ENCODE measurements at places on chromosomes 13 and 19.

DNA sequence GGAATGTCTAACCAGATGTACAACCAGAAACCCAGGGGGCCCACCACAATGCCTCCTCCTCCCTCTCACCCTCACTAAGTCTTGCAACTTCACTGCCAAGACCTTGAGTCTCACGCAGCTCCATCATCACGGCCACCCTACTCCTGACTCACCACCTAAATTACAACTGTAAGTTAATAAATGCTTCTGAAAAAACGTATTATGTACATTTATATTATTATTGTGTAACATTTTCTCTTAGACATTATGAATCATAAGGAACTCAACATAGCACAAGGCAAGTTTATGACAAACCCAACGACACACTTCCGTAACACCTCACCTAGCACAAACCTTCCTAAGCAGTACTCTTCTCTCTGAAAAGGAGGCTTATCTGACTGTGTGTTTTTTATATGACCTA, 20.7 kb downstream of the MIPEP start:
- DNase-seq = no peak

- DNase-seq = no peak
Observed at GRCh38 chr13:48715977-48716376, 62.2 kb downstream of the CYSLTR2 start.

DNA sequence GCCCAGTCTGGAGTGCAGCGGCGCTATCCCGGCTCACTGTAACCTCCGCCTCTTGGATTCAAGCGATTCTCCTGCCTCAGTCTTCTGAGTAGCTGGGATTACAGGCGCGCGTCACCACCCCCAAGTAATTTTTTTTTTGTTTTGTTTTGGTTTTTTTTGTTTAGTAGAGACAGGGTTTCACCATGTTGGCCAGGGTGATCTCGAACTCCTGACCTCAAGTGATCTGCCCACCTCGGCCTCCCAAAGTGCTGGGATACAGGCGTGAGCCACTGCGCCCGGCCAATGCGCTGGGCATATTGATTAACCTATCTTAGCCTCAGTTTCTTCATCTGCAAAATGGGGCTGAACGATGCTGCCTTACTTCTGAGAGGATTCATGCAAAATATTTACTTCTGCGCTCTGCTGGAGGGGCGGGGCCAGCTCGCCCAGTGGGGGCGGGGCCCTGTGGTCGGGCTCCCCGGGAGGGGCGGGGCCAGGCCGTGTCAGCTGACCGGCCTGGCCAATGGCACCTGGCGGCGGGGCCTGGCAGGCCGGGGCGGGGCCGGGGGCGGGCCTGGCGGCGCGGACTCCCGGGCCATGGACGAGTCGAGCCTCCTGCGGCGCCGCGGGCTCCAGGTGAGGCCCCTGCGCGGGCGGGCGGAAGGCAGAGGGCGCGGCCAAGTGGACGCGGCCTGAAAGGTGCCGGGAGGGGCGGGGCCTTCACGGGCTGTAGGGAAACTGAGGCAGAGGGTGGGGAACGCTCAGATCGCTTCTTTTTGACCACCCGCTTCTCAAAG, at the start of gene MAST3:
Gene MAST3, plus strand, starts transcription at position 562 of the 776 bp plus-strand sequence. Its CDS starts 15 bp downstream, at position 577.
- peak; percentile 89 for DNase-seq

DNA sequence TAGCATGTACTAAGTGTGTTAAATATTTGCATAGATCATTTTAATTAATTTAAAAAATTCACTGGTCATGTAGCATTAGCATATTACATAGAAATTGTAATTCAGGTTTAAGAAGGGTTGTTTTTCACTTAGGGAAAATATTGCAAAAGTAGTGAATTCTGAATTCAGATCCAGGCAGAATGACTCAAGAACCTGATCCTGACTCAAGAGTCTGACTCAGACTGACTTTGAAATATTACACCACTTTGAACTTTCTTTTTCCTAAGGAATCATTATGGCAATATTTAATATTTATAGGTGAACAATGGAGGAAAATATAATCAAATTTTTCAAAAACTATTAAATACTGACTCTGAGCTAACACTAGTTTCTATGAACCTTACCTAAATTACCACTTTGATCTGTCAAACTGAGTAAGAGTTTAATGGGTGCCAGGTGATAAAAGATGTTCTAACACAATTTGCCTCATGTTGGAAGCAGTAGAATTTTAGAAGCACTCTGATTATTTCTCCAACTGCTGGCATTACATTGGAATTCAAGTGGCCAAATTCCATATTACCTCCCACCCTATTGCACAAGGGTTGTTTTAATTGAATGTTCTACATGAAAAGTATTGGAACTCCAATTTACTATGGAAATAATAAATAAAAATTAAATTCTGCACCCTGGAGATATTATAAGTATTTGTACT, 261.6 kb downstream of the SLITRK1 start:
- DNase-seq = no peak

DNA sequence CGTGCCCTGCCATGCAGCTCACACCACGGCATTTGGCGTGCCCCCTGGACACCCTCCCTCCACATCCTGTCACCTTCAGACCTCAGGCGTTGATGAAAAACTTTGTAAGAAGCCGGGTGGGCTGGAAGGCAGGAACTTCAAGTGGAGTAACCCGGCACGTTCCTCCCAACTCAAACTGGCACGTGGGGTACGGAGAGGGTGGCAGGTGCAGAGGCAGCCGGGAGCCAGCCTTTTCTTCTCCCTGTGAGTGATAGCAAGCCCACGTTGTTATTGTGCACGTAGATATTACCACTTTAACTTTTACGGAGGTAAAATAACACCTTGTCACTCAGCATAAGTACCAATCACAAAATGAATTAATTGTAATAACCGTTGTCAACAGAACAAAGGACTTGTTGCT, 198.0 kb downstream of the ZNF536 start:
- DNase-seq = no peak

GRCh38 chr13:112465251-112466131, 89.3 kb downstream of the SPACA7 start:
- DNase-seq = no peak

DNA sequence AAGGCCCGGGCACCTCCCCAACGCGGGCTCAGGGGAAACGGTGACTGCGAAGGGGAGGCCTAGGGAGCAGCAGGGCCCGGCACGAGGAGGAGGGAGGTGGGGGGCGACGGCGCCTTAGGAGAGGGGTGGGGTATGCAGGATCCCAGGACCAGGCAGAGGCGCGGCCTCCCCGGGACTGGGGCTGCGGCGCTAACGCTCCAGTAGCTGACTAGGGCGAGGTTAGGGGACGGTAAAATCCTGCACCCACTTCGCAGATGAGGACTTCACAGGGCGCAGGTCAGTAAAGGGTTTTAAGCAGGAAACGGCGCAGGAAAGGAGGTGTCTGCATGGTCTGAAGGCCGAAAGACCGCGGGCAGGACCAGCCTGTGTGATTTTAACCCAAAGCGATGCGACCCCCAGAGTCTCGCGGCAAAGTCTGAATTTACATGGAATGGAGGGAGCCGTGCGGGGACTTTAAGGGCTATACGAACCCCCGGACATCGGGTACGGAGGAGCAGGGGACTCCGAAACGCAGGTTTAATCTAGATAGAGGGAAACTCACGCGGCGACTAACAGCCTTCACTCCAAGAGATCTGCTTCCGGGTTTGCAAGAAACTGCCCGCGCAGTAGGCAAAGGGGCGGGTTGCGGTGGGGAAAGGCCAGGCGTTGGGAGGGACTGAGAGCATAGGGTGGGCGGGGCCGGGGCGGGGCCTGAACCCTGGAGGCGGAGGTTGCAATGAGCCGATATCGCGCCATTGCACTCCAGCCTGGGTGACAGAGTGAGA, at the start of gene ZNF665:
Gene ZNF665, minus strand, starts transcription at position 588 of the 764 bp plus-strand sequence. CDS start 10,460 bp downstream, outside the sequence.
- DNase-seq = peak; percentile 81

DNA sequence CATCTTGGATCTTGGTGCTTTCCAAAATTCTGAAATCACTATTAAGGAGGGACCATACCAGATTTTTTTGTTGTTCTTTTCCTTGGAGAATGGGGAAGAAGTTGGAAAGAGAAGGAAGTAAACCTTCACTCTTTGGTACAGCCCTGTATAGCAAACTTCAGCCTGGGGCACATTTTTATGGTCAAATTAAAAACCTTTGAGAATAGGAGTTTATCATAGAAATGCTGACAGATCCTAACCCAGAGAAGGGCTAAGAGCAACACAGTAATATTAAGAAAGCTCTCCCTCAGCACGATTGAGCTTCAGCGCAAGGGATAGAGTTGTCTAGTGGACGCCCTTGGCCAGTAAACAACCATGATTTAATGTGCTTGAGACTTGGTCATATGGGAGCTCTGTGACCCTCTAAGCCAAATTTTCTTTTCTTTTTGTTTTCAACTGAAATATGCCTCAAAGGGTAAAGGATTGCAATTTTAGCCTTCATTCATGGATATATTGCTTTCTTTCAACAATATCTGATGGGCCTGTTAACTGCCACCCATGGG, 294.3 kb upstream of the MAB21L1 start:
- DNase-seq = no peak

- DNase-seq = no peak
Observed at GRCh38 chr19:44912854-44913253, 1.6 kb upstream of the APOC1 start.

- DNase-seq = no peak
Observed at GRCh38 chr19:3293560-3293959, 69.1 kb downstream of the CELF5 start.

GRCh38 chr19:51750400-51751094, 1.1 kb downstream of the FPR1 start:
- no peak for DNase-seq

DNA sequence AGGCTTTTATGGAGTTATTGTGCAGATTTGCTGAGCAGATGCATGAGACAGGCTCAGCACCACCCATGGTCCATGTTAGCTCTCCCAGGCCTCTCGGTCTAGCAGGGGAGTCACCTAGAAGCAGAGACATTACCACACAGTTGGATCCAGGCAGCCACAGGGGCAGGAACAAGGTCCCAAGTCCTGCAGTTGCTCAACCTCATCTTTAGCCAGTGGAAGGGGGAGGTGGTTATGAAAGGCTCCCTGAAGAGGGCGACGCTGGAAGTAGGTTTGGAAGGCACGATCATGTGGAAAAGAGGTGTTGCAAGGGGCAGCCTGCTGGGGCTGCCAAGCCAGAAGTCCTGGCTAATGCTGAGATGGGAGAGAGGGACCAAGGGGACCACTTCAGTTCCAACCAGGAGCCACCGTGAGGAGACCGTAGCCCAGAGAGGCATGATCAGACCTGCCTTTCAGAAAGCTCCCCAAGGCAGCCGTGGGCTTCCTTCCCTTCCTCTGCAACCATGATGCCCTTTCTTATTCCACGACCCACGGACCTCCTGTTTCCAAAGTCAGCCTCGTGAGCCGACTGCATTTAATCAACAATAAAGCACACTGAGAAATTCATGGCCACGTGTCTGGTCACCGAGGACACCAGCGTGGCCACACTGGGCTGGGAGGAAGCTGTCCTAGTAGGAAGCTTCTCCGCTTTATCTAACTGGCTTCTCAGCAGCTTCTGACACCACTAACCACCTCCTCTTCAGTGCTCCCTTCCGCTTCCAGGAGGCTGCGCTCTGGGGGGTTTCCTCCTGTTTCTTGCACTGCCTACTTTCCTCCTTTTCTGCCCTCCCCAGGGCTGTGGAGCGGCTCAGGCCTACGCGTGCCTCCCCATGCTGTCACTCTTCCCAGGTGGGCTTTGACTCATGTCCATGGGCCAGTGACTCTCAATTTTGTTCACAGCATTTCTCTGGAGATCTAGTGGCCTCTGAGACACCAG, 2.6 kb downstream of the AP1M1 start:
- DNase-seq = no peak
